ENCODE measurements at places on chromosomes 12 and 14. TPM values are rescaled to one million over a fixed set of nuclear protein-coding genes. Genes with fewer than 3 reads are reported as not detected.

GRCh38 chr12:124273630-124274029 lies 21.3 kb upstream of the RFLNA start:
- no peak for DNase-seq

GRCh38 chr14:67762051-67762450 lies 54.3 kb downstream of the ZFYVE26 start:
- no peak for DNase-seq

DNA sequence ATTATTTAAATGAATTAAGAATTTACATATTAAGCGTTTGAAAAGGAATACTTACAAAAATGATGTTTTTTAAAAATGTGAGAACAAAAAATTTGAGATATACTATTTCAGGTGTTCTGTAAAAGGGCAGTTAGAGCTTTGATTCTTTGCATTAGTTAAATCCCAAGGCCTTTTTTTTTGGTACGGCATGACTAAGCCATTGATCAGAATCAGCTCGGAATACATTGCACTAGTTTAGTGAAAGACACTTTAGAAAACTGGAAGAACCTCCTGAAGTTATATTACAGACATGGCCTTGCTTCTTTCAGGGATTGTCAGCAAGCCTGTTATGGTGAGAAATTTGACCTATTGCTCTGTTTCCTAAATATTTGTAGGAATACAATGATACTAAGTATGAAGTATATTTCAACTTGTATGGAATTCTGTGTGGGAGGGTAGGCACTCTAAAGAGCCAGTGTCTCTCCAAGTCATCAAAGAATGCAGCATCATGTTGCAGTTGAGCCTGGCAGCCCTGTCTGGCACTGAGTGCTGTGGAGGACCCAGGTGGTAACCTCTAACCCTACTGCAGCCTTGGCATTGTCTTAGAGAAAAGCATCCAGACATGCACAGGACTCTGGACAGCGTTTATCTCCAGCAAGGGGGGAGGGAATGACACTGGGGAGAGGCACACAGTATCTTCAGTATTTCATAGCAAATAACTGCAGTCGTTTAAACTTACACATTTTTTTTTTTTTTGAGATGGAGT lies 1.5 kb downstream of the KLC1 start:
- no peak for DNase-seq

DNA sequence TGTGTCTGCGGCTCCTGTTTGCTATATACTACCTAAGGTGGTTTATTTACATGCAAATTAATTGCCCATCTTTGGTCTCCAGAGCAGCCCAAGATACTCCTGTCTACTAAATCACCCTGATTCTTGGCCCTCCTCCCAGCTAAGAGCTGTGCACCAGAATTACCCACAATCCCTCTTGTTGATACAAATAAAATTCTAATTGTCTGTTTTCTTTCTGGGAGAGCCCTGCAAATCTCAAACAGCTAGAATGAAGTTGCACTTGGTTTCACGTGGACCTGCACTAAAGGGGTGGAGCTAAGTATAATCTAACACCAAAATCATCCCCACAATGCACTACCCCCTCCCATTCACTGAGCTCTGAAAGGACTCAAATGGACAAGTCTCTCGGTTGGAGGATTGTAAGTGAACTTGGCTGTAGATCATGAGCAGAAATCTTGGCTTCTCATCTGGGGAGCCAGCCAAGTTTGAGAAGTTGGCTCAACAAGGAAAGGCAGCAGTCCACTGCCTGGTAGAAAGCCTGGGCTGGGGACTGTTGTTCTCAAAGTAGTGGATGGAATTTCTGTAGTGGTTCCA lies 6.6 kb downstream of the MAX start:
- DNase-seq = no peak

GRCh38 chr12:125128439-125129178 lies 63.4 kb downstream of the AACS start:
- no peak for DNase-seq

DNA sequence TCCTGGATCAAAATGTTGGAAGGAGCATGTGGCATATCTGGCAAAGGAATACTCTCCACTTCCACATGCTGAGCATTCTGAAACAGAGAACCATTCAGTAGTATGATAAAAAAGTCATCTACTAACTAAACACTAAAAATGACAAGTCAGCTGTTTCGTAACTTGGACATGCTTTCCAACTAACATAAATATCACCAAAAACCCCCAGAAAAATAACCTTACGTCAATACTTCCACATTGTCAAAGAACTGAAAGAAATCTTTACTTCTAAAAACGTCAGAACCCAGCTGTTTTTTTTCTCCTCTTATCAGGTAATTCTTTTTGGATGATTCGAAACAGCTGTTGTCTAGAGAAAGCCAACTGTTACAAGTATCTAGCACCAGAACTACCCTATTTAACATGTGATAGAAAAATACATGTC lies 8.2 kb downstream of the WBP11 start:
- DNase-seq = no peak

- DNase-seq = no peak
Observed at GRCh38 chr14:59687663-59688062, 111.1 kb upstream of the CCDC175 start.

GRCh38 chr12:92378682-92379479 lies 233.2 kb upstream of the BTG1 start:
- DNase-seq = peak; percentile 65

DNA sequence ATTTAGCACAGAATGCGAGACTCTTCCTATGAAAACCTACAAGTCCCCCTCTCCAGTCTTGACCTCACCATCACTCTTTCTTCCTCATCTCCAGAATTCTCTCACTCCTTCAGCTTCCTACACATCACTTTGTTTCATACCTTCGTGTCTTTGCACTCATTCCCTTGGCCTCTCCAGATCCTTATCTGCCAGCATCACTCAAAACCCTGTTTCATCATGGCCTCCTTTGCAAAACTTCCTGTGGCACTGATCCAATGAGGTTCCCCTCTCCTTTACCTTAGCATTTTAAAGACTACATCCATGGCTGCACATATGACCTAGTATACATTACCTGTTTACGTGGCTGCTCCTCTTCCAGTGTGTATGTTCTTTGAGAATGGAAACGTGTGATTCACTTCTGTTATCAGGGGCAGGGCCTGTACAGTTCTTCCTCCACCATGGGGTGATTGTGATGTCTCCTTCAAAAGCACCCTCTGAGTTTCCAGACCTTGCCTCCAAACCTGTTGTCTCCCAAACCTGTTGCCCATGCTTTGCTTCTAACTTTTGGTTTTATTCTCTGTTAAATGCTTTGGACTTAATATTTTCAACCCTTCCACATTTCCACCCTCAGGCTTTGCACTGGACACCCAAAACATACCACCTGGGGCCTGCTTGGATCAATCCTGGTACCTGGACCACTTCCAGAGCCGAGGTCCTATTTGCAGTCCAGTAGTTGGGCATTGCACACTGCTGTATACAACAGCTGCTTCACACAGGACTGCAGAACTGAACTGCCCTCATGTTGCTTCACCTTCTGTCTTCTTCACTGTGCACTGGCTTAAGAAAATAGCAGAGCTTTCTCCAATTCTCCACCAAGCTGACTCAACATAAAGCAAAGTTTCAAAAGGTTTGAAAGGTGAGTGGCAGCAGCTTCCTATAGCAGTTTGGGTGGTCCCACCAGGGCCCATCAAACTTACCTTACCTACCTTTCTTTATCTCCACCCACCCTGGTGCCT lies 131.7 kb downstream of the LLPH start:
- no peak for DNase-seq

DNA sequence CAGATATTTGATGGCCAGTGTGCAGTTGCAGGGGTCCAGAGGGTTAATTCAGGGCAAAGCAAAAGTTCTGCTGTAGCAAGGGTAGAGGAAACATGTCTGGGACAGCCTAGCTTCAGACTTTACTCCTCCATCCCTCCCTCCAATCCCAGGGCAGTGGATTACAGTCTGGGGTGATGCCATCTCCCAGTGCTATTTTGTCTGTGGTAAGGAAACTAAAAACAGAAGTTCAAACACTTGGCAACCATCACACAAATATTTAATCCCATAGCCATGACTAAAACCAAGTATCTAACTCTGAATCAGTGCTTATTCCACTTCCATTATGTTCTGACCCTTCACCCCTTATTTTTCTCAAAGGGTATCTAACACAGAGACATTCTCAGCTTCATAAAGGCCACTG lies 61.8 kb downstream of the PIK3C2G start:
- DNase-seq = no peak

DNA sequence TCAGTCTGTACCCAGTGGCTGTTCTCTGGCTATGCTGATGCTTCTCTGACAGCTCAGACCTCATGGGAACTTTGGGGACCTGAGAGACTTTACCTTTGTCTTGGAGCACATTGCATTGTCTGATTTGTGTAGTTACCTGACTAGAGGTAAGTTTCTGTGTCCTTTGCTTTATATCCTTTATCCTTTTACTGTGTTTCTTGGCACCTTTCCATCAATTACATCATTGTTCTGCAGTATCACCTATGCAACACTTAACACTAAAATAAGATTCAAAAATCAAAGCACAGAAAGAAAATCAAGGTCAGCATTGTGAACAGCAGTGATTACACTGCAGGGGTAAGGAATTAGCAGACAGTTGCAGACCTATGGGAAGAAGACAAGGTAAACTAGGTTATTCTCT lies 43.8 kb downstream of the SLC35F4 start:
- DNase-seq = no peak

GRCh38 chr14:55180434-55180833 lies 11.0 kb downstream of the DLGAP5 start:
- no peak for DNase-seq

Gene HOXC6
- polyA plus RNA-seq = not detected

Gene AMN
- 3.0 TPM for polyA plus RNA-seq

Gene DIO3
- not detected for polyA plus RNA-seq

Gene GPR132
- polyA plus RNA-seq = 9.3 TPM

Gene PLA2G1B
- not detected for polyA plus RNA-seq

Gene NTS
- polyA plus RNA-seq = not detected

Gene IL31
- polyA plus RNA-seq = not detected

Gene C1R
- polyA plus RNA-seq = 2.9 TPM
